ENCODE measurements at places on chromosomes 3 and 15. TPM values are rescaled to one million over a fixed set of nuclear protein-coding genes. Genes with fewer than 3 reads are reported as not detected.

ROPN1 gene
- not detected for total RNA-seq

GRAMD1C gene
- 1.1 TPM for total RNA-seq

RHOA gene
- 539 TPM for total RNA-seq

DNA sequence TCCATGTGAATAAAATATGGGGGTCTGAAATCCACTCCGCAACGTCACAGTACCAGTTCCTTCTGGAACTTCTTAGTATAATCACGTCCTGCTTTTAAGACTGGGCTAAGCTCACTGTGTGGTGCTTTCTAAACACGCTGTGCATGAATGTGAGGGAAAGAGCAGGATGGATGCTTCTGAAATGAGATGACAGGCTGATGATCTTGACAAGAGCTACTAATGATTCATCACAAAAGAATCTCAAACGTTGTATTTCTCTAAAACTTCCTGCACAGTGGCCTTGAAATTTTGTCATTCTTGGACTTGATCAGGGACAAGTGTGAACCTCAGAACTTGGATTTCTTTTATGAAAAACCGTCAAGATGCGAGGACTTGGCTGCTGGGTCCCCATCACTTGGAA is 221.4 kb downstream of the CADPS start:
- no peak overlapping the region for H3K4me3 ChIP-seq
- H3K27me3 ChIP-seq, result no peaks in the 10 kb centered on the region
- DNase-seq, result no peak
- H3K36me3 ChIP-seq, result no peaks in the 10 kb centered on the region
- H3K4me1 ChIP-seq, result no peaks in the 10 kb centered on the region

GRCh38 chr3:53502737-53503136 is 8.3 kb downstream of the CACNA1D start:
- H3K36me3 ChIP-seq, result no peaks in the 10 kb centered on the region
- no peaks in the 10 kb centered on the region for H3K4me1 ChIP-seq
- H3K27ac ChIP-seq, result no peak overlapping the region
- DNase-seq, result no peak
- peaks cover 42% of the 10 kb centered on the region for H3K27me3 ChIP-seq

DNA sequence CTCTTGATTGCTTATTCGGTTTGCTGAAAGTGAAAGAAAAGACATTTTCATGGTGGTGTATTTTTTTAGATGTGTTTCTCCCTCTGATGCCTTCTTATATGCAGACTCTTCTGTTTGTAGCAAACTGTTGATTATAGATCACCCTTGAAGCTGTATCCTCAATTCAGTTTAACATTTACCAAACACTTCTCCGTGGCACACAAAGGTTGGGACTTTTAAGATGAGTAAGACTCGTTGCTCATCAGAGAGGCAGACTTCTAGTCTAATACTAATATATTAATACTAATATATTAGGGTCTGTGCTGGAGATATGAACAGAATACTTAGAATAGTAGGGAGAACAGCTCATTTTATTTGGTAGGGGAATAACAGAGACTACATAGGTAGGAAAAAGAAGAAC is 32.8 kb downstream of the RASA2 start:
- H3K4me1 ChIP-seq, result peaks cover 34% of the 10 kb centered on the region
- peaks cover 74% of the 10 kb centered on the region for H3K36me3 ChIP-seq
- H3K27me3 ChIP-seq, result no peaks in the 10 kb centered on the region
- DNase-seq, result no peak
- H3K27ac ChIP-seq, result peak overlapping the region; percentile 42

- peaks cover 43% of the 10 kb centered on the region for H3K27me3 ChIP-seq
- H3K36me3 ChIP-seq, result peaks cover 2% of the 10 kb centered on the region
- DNase-seq, result no peak
- peaks cover 3% of the 10 kb centered on the region for H3K4me1 ChIP-seq
- H3K4me3 ChIP-seq, result no peak overlapping the region
- H3K27ac ChIP-seq, result no peak overlapping the region
These were observed 24.9 kb upstream of the THRB start for GRCh38 chr3:24519368-24520100.
